Left ventricle myocardium superior (tissue), 1 donor: ENCODE measurements at places on chromosomes 3 and 15.

DNA sequence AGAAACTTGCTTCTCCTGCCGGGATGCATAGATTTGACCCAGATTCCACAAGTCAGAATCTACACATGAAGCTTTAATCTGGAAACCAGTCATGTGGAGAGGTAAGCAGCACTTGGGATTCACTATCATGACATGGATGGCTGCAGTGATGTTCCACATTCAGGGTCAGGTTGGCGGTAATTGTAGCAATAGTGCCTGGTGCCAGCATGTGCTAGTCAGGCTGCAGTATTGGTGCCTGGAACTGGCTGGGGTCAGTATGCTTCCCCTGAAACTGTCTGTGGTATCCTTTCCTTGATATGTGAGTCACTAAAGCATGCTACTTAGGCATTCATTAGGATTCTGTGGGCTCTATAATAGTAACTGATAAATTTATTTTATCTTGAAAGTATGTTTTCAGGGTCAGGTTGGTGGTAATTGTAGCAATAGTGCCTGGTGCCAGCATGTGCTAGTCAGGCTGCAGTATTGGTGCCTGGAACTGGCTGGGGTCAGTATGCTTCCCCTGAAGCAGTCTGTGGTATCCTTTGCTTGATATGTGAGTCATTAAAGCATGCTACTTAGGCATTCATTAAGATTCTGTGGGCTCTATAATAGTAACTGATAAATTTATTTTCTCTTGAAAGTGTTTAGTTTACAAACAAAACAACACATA, 1439.2 kb downstream of the ZPLD1 start:
- DNase-seq, result no peak

DNA sequence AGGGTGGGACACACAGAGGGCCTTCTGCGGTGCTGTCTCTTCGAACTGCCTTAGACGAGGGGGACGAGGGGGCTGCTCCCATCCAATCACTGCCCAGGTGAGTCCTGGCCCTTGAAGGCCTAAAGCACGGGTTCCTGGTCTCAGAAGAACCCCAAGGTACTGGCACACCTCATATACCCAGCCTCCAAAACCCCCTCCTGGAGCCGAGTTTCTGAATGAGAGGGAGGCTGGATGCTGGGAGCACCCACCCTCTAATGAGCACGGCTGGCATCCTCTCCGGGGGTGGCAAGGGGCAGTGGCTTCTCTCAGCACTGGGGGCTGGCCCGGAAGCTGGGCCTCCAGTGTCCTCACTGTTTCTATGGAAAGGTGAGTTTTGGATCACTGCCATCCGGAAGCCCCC, 165.6 kb downstream of the LRRK1 start:
- no peak for DNase-seq

DNA sequence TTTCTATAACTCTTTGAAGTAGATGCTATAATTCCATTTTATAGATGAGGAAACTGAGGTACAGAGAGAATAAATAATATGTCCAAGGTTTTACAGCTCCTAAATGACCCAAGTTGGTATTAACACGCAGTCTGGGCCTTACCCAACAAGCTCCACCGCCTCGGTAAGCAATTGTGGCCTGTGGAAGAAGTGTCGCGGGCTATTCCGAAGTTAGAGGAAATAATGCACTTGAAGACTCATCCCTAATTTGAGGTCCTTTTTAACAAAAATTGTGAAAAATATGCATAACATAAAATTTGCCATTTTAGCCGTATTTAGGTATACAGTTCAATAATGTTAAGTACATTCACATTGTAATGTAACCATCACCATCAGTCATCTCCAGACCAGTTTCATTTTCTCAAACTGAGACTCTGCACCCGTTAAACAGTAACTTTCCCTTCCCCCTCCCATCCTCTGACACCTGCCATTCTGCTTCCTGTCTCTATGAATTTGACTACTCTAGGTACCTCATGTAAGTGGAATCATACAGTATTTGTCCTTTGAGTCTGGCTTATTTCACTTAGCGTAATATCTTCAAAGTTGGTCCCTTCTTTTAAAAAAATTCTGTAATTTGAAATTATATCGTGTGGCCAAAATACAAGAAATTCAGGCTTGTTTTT, 18.2 kb downstream of the IDH3A start:
- DNase-seq, result no peak

DNA sequence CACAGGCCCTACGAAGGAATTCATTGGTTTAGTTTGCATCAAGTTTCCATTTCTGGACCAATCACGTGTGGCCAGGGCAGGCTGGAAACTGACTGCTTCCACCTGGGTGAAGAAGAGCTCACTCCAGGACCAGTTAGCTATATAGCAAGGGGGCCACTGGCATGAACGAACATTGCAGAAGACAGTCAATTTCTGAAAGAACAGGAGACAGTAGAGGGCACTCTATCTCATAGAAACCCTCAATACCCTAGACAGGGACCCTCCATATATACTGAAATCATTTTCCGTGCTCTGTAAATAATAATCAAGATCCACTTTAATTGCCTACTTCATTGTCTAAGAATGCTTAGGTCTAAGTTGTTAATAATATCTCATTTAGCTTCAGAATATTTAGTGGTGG, 215.6 kb downstream of the CADPS start:
- DNase-seq, result no peak

DNA sequence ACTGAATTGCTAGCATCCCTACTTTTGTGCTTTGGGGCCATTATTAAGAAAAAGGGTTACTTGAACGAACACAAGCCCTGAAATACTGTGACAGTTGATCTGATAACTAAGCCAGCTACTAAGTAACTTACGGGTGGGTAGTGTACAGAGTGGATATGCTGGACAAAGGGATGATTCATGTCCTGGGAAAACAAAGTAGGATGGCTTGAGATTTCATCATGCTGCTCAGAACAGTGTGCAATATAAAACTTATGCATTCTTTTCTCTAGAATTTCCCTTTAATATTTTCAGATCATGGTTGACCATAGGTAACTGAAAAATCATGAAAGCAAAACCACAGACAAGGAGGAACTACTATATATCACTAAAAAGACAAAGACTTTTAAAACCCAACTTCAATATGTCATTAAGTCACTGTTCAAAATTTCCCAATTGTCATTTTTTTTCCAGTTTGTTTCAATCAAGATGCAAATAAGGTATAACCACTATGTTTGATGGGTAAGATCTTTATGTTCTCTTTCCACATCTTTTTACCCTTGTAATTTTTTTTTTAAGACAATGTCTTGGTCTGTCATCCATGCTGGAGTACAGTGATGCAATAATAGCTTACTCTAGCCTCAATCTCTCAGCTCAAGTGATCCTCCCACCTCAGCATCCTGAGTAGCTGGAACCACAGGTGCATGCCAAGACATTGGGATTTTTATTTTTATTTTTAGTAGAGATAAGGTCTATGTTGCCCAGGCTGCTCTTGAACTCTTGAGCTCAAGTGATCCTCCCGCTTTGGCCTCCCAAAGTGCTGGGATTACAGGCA, 67.7 kb downstream of the IFT80 start:
- no peak for DNase-seq

DNA sequence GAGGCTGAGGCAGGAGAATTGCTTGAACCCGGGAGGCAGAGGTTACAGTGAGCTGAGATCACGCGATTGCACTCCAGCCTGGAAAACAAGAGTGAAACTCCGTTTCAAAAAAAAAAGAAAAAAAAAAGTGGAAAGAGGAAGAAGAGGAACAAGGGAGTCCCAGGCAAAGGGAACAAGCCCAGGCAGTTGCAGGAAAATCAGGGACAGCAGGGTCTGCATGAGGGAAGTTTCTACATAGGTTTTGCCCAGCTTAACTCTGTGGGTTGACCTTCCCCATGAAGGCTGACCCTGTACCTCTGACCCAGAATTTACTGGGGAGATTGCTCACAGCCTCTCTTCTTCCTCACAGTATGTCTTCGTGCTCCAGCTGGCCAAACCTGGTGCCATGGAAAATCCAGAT, 12.3 kb downstream of the RBP1 start:
- no peak for DNase-seq

DNA sequence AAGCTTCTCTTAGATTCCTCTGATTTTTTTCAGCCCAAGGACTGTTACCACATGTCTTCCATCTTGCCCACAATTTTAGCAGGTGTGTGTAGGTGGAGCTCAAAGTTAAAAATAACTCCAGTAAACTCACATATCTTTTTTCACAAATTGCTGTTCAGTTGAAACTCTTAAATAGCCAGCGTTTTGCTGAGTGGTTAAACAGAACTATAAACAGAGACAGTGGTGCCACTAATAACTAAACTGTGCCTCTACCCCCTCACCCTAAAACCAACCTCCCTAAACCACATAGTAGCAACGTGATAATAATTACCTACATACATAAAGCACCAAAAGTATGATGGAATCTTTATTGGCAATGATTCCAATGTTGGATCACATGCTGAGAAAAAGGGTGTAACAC, 525.1 kb downstream of the PDCD6IP start:
- DNase-seq, result no peak

- DNase-seq, result no peak
Measured at GRCh38 chr3:15345608-15346137, 13.3 kb upstream of the SH3BP5 start.

GRCh38 chr3:189756582-189757078, 125.4 kb downstream of the TP63 start:
- DNase-seq, result no peak

GRCh38 chr3:58260261-58260731, 22.7 kb downstream of the ABHD6 start:
- DNase-seq, result no peak

DNA sequence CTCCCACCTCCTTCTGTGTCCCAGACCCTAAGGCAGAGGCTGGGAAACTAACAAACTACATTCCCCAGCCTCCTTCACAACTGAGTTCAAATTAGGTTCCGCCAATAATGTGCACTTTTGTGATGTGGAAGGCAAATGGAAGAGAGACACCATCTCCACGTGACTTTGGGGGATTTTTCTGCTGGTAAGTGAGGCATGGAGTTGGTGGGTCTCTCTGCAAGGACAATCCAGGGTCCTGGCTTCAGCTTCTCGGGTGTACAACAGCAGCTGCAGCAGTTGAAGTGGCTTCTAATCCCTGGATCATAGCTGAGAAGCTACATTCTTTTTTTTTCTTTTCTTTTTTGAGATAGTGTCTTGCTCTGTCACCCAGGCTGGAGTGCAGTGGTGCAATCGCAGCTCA, 58.9 kb upstream of the GATA2 start:
- DNase-seq, result no peak

- DNase-seq, result no peak
Measured at GRCh38 chr3:174206607-174207192, 652.4 kb upstream of the NAALADL2 start.
